Panc1 (cell line): ENCODE measurements at places on chromosomes 4 and X.

GRCh38 chr4:37715889-37716402 is 29.8 kb upstream of the RELL1 start:
- no peak for DNase-seq

GRCh38 chrX:153441981-153442380 is 3.9 kb downstream of the TREX2 start:
- DNase-seq: no peak

DNA sequence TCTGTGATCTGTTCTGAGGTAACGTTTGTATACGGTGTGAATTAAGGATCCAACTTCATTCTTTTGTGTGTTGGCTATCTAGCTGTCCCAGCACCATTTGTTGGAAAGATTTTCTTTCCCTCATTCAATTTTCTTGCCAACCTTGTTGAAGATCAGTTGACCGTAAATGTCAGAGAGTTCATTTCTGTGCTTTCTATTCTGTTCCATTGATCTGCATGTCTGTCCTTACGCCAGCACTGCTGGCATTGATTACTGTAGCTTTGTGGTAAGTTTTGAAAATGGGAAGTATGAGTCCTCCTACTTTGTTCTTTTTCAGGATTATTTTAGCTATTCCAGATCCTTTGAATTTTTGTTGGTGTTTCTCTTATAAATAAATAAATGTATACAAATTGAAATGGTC is 60.8 kb downstream of the MTMR1 start:
- DNase-seq: no peak

DNA sequence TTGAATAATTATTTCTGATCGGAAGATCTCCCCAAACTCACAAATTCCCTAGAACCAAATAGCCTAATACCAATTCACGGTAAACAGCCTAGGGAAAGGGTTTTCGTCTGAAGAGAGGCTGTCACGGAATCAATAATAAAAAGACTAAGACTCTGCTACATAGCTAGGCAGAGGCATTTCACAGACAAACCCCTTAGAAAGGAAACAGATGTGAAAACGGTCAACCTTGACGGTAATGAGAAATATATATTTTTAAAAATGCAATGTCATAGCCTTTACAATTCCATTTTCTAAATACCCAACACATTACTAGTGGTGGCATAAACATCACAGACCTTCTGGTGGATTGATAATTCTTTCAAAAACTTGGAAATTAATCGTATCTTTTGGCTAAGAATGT is 28.4 kb downstream of the PROM1 start:
- DNase-seq: no peak

DNA sequence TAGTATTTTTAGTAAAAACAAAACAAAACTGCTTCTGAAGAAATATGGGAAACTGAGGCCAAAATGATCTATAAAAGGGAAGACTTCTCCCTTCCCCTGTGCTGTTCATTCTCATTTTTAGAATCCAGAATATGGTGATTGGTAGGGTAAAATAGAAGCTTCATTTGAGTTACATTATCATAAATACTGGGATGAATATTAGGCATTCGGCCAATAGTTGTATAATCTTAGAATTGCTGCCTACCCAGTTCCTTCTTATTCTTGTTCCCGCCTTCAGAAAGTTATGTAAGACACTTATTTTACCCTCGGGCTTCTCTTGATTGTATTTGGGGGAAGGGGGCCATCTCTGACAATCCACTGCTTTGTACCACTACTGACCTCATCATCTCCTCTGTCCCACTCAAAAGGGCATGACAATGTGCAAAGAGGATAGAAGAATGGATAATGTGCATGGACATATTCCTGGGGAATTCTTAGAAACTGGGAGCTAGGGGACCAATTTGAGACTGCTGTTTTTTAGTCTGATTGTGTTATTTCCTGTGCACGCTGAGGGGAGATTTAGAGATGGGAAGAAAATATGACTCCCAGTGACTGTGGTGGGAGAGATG is 588 bp downstream of the ART3 start:
- no peak for DNase-seq

GRCh38 chr4:139419388-139419914 is 34.5 kb upstream of the RAB33B start:
- no peak for DNase-seq

DNA sequence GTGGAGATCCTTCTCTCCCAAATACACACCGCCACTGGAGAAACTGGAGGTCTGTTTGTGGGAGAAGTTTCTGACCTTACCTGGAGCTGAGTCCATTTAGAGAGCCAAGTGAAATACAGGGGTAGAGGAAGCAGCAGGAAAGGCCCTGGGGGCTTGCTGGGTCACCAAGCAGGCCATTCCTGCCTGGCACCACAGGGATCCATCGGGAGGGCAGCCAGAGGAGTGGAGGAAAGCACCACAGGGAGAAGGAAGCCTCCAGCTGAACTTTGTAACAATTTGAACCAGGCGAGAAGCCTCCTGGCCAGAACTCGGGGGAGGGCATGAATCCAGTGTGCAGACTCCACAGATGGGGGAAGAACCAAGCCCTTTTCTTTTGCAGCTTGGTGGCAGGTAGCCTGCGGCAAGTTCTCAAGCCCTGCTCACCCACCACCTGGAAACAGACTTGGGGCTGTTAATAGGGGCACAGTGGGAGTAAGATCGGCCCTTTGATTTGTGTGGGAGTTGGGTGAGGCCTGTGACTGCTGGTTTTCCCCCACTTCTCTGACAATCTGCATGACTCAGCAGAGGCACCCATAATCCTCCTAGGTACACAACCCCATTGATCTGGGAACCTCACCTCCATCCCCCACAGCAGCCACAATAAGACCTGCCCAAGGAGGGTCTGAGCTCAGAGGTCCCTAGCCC is 94.6 kb downstream of the IRS4 start:
- DNase-seq: no peak

- DNase-seq: no peak
Measured at GRCh38 chrX:29376584-29376983, 789.3 kb downstream of the IL1RAPL1 start.

DNA sequence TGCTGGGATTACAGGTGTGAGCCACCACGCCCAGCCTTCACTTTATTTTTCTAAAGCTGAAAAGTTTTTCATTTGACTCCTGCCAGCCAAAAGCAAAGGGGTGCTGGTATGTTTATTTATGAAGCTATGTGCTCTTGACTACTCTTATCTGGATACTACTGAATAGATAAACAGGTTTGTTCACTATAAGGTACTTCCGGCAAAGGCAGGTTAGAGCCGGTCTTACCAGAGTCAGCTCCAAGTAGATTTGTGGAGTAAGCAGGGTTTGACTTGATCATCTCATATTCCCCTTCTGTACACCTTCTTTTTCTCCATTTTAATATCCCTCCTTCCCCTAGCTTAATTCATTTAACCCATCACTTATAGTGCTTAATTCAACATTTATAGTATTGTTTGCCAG is 175.4 kb upstream of the MBNL3 start:
- no peak for DNase-seq

DNA sequence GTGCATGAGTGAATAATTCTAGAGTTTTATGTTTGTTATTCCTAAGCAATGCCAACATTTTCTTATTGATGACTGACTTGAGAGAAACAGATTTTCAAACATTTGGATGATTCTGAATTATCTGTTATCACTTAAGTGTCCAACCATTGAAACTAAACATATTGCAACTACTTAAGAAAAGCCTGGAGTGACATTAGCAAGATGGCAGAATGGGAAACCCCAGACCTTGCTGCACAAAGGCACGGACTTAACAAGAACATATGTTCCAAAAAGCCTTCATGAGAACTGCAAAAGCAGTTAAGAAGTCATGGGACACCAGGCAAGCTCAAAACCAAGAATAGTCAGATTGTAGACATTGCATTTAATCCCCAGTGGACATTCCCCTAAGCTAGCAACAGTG is 215.1 kb downstream of the DCHS2 start:
- no peak for DNase-seq
